ENCODE measurements at places on chromosomes 16 and 17.

- no peak for DNase-seq
Observed at GRCh38 chr16:74651841-74652240, 14.8 kb downstream of the RFWD3 start.

- DNase-seq = no peak
Observed at GRCh38 chr16:47895146-47895545, 260.6 kb downstream of the ABCC12 start.

- no peak for DNase-seq
Observed at GRCh38 chr17:82399601-82400101, 18.5 kb upstream of the HEXD start.

DNA sequence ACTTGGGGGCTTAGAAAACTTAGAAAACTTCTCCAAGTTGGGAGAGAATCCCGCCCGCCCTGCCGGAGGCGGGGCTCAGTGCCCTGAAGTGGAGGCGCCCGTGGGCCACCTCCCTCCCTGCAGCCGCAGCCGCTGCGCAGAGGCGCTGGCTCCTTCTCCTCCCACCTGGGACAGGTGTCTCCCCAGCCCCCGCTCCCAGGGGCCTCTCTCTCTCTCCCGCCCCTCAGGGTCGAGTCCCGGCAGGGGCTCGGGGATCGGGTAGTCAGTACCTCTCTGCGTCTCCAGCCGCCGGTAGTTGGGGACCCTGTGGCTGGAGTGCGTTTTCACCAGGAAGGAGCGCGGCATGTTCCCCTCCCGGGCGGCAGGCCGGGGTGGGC, 257 bp downstream of the SNAI3 start:
- no peak for DNase-seq

DNA sequence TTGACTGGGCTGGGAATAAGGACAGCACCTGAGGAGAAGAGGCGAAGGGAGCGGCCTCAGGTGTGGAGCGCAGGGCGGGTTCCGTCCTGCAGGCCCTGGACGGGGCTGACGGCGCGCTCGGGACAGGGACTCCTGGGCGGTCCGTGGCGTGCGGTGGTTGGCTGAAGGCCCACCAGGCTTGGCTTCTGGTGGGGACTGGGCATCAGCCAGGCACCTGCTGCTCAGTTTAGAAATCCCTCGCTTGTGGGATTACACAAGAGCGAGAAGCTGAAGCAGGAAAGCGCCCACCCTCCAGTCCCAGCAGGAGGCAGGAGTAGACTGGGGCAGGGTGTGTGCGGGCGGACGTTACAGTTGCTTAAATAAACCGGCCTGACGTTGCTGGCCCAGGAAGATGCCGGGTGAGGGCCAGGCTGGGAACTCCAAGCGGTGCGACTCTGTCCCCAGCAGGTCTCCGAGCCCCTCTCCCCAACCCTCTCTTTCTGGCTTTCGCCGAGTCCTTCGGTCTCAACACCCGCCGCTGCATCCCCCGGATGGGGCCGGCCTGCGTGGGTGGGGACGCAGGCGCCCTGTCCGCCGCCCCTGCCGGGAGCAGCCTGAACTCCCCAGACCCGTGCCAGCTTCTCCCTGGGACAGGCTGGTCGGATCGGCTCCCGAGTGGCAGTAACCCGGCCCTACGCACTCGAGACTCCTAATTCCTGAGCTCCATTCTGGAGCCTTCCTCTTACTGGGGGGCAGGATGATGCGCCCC, 639 bp downstream of the MIF4GD start:
- peak; percentile 64 for DNase-seq

DNA sequence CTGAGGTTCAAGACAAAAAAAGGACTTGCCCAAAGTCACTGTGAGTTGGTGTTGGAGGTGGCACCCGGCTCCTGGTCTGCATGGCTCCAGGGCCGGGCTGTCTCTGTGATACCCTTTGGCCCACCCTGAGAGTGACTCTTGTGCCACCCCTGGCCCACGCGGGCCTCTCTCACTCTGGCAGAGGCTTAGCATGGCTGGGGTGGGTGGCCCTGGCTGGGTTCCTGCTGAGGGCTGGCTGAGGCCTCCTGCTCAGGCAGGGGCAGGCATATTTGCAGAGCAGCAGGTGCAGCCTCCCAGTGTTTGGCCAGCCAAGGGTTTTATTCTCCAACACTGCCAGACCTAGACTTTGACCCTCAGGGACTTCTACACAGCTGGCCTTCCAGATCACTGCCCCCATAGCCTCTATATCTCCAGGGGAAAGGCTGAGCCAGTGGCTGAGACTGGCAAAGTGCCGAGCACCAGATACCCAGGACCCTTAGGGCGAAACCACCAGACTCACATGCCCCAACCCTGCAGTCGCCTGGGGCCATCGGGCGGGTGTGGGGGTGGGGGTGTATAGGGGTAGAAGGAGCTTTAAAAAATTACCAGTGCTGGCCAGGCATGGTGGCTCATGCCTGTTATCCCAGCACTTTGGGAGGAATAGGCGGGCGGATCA, 21.5 kb upstream of the ADGRG1 start:
- DNase-seq = no peak

DNA sequence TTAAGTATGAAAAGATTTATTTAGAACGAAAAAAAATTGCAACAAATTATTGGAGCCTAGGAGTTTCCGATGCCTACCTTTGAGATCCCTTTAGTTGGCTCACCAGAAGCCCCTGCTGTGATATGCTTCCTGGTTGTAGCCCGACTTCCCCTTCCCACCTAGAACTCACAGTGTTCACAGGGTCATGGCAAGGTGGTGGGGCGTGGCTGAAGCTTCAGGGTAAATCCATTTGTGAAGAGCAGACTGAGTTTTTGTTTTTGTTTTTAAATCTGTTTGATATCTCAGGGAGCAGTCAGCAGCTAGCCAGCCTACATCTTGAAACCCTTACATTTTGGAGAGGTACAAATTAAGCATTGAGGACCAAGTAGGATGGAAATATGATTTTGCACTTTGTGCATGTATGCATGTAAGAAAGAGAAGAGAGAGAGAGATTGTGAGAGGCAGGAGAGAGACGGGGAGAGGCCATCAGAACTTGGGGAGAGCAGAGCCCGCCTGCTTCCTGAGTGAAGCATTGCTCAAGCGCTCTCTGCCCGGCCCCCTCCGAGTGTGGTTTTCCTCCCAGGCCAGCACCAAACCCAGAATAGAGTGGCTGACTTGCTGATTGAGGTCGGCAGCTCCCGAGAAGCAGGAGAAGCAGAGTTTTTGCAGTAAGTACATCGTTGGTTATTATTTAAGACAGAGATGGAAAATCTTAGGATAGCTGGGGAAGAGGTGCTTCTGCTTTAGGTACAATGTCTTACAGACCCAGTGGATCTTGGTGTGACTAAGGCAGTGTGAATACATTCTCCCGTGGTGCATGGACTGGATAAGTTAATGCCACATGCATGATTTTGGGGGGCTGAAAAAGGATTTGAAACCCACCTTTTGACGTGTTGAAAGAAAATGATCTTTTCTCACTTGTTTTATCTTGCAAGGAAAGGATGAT, 64.2 kb downstream of the SPECC1 start:
- DNase-seq = no peak

Measured in H4 (cell line).